ENCODE measurements at places on chromosomes 6 and 20. TPM values are rescaled to one million over a fixed set of nuclear protein-coding genes. Genes with fewer than 3 reads are reported as not detected.

PDE7B gene
- 2.4 TPM for total RNA-seq

GRCh38 chr20:3970016-3970415 lies 45.3 kb downstream of the RNF24 start:
- DNase-seq: no peak

CAP2 gene
- 5.5 TPM for total RNA-seq

EYS gene
- 0.06 TPM for total RNA-seq

DNA sequence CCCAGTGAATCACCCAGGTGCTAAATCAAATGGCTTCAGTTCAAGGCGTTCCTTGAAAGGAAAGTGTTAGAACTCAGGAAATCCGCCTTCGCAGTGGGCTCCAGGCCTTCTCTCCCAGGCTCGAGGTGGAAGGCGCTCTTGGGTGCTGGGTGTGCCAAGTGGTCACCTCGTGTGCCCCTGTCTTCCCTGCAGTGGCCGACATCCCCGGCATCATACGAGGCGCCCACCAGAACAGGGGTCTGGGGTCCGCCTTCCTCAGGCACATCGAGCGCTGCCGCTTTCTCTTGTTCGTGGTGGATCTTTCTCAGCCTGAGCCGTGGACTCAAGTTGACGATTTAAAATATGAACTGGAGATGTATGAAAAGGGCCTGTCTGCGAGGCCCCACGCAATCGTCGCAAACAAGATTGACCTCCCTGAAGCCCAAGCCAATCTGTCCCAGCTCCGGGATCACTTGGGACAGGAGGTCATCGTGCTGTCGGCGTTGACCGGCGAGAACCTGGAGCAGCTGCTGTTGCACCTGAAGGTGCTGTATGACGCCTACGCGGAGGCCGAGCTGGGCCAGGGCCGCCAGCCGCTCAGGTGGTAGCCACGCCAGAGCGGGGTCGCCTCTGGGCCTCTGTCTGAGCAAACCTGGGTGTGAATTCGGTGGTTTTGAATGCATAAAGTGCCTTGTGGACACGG lies 17.8 kb downstream of the MTG2 start:
- DNase-seq: no peak

DNA sequence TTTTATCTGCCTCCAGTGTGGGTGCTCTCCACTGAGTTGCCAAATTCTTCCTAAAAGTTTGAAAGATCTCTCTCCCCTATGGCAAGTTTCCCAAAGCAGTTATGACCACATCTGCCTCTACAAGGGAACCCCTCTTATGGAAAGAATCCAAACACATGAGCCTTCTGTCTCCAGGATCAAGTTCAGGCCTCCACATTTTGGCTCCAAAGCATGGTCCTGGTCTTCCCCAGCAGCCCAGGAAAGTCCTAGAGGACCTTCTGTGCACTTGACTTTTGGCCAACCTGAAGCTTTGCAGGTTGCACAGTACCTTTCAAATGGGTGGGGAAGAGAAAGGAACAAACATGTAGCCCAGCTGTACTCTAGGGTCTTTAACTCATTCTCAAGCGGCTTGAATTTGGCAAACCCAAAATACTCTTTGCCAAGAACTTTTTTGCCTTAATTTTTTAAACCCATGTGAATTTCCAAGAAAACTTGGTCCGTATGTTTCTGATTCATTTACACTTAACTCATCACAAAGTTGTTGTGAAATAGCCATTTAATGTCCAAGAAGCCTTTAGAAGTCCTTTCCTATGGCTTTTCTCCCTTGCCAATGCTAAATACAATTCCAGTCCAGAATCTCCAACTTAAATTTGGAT lies 240.1 kb upstream of the TBX18 start:
- no peak for DNase-seq

GRCh38 chr20:29296256-29297230 lies 1960.9 kb upstream of the DEFB115 start:
- no peak for DNase-seq

CUL9 gene
- total RNA-seq: 17.8 TPM

RNASET2 gene
- total RNA-seq: 57.7 TPM

- no peak for DNase-seq
Observed at GRCh38 chr20:62275219-62275618, 27.6 kb upstream of the ADRM1 start.

DNA sequence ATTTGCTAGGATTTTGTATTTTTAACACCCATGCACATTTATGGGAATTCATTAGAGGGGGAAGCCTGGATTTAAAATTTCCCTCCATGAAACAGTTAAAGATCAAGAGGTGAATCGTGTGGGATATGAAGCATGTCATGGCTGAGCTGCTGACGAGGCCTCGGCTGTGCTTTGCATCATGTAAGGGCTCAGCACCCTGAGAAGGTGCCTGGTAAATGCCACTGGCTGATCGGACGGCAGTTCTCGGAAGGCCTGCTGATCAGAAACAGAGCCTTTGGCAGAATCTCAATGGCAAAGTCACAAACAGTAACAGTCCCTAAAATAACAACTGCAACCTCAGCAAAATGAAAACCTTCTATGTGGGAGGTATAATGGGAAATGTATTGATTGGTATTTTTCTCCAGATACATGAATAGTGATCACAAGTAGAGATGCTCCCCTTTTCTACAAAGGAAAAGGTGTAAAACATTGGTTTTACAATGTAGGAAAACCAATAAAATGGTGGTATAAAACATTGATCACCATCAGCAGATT lies 53.0 kb upstream of the FUCA2 start:
- DNase-seq: no peak

PCK1 gene
- total RNA-seq: not detected

DNA sequence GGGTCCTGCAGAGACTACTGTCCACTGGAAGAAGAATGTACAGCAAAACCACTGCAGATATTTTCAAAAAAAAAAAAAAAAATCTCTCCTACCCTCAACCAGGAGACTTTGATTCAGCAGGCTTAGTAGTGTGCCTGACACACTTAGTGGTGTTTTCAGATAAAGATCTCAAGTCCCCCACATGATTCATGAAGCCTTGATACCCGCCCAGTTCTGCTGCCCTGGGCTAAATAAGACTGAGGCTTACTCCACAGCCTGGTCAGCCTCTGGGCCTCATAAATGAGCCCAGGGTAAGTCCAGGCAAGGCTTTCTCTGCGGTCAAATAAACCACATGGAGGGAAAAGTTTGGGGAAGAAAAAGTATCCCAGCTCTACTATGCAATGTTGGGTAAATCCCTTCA lies 222.1 kb upstream of the ARID1B start:
- no peak for DNase-seq

DNA sequence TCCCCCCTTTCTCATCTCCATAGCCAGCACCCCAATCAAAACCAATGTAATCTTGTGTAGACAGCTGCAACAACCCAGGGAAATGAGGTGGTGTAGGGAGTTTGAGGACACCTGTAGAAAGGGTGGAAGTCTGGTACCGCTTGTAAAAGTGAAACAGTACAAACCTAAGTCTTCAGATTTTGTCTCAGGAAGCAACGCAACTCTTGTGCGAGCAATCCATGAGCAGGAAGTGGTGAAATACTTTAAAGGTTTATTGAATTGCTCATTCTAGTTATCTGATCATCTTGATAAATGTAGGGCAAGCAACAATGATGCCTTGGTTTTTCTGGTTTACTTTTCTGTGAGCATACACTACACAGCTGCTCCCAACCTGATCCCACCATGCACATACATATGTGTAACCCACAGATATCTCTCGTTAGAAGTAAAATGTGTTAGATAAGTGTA lies 71.1 kb upstream of the THEMIS start:
- DNase-seq: no peak

DNA sequence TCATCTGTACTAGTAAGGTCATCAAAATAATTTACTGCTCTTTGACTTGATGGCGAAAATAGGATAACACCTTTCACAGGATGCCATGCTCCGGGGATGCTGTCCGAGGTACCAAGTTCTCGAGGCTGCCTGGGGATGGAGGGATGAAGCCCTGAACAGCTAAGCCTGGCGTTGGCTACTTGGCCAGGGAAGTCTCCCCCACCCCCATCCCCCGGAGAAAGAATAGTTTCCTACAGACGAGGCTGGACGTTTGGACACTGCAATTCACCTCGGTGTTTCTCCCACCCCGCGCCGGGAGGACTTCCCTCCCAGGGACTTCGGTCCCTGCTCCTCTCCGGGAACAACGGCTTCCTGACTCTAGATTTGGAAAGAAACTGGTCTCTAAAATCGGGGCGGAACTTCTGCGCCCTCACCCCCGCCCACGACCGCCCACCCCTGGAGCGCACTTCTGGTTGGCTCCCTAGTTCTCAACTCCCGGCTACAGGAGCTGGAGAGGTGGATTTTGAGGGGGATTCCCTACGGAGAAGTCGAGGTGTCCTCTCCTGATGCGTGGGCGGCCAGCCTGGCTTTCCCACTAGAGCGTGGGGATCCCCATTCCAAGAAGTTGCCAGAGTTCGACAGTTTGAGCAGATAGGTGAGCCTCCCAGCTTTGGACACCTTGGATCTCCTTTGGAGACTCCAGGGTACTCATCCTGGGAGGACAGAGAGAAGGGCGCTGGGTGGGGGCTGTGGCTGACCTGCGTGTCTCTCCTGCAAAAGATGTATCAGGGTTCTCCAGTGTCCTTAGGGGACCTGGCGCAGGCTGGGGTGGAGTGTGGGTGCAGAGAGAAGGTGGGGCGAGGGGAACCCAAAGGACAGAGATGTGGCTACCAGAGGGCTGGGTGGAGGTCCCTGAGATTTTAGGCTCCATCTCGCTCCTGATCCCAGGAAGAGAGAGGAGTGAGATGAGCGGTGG lies 1.1 kb downstream of the PCSK2 start:
- DNase-seq: no peak

- DNase-seq: no peak
Observed at GRCh38 chr6:18028332-18028731, 40.9 kb upstream of the KIF13A start.

DNA sequence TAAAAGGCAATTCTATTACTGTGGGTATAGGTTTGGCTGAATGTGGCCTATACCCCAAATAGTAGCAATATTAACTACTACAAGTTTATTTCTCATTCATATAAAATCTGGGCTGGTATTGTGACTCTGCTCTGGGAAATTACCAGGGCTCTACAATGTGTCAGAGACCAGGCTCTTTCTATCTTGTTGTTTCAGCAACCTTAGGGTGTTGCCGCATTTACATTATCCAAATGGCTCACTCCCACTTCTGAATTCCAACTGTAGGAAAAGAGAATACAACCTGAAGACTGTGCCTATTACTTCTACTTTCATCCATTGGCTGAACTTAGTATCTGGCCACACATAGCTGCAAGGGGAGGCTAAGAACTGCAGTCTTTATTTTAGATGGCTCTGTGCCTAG lies 106.7 kb upstream of the CENPW start:
- no peak for DNase-seq

SLC22A16 gene
- total RNA-seq: 0.14 TPM

LAMA5 gene
- 240 TPM for total RNA-seq

VNN1 gene
- under 0.01 TPM for total RNA-seq

DNA sequence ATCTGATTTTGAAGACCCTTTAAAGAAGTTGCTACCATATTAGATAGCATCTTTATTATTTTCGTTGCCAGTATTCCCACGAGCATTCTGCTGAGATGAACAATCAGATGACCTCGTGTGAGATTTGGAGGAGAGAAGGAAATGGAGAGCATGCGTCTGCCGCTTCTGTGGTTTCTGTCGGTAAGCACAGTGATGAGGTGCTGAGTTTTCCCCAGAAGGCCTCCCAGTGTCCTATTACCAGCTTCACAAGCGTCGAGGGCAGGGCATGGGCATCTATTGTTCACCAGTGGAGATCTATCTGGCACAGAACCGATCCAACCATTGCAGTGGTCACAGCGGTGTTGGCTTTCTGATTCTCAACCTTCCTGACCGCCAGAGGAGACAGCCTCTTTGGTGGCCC lies 29.4 kb downstream of the TRAF3IP2 start:
- DNase-seq: no peak

- DNase-seq: no peak
Observed at GRCh38 chr20:37911261-37911660, 8.3 kb downstream of the VSTM2L start.

DNA sequence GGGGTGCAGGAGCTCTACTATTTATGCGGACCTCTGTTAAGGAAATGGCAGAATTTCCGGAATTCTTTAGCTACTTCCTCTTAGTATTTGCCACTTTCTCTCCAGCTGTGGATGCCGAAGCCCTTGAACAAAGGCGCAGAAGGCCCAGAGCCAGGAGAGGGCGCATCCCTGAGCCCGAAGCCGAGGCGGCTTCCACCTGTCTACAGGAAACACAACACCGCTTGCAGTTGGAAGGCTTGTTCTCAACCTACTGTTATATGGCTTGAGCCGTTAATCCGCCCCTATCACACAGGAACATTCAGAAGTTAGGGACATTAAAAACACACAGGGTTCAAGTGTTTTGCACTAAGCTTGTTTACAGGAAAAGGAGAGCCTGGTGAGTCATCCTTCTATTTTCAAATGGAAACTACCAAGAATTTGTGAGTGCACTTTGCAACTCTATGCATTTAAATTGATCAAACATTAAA lies 417.1 kb downstream of the BCKDHB start:
- DNase-seq: no peak

PM20D2 gene
- total RNA-seq: 46.5 TPM

Measured in epithelial cell of proximal tubule (primary cell).